ENCODE measurements at places on chromosomes 12 and 14.
A peak's percentile ranks its signal among the peaks of the same experiment; 100 is the strongest.

GRCh38 chr12:53235742-53236442 lies 3.9 kb upstream of the RARG start:
- no peak for DNase-seq

GRCh38 chr14:79544698-79545070 lies 666.6 kb downstream of the DIO2 start:
- no peak for DNase-seq

DNA sequence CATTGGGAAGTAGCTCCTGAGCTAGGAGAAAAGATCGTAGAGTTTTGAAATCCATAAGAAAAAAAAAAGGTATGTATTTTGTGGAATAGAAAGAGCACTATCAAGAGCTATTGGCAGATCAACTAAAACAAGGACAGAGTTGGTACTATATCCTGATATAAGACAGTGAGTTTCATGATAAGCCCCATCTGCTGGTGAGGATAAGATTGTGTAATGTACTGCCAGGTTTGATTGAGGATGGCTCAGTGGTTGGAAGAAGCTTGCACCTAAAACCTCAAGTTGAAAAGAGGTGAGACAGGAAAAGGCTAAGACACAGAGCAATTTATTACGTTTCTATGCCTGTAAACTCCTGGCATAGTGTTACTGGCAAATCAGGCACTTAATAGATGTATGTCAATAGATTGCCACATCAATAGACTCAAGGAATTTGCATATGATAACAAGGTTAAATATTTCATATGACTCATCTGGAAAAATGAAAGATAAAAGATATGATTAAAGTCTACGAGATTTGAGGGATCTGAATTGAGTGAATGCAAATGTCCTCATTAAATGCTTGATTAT lies 525.6 kb downstream of the FLRT2 start:
- DNase-seq = no peak

DNA sequence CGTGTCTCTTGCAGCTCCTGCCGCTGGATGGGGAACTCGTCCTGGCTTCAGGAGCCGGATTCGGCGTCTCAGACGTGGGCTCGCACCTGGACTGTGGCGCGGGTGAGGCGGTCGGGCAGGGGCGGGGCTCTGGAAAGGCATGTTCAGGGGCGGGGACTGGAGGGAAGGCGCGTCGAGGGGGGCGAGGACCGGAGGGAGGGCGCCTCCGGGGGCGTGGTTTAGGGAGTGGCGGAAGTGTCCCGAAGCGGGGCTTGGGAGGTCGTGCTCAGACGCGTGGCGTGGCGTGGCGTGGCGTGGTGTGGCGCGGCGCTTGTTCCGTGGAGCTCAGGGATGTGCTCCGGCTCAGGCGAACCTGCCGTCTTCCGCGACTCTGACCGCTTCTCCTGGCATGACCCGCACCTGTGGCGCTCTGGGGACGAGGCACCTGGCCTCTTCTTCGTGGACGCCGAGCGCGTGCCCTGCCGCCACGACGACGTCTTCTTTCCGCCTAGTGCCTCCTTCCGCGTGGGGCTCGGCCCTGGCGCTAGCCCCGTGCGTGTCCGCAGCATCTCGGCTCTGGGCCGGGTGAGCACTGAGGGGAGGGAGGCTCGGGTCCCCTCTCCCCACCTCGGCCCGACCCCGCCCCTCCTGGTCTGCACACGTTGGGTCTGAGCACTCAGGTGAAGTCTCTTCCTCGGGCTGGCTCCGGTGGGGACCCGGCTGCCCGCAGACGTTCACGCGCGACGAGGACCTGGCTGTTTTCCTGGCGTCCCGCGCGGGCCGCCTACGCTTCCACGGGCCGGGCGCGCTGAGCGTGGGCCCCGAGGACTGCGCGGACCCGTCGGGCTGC lies 6.2 kb downstream of the AMN start:
- DNase-seq = peak; percentile 52

- no peak for DNase-seq
These were observed 6.1 kb downstream of the SDR39U1 start for GRCh38 chr14:24436355-24437019.

DNA sequence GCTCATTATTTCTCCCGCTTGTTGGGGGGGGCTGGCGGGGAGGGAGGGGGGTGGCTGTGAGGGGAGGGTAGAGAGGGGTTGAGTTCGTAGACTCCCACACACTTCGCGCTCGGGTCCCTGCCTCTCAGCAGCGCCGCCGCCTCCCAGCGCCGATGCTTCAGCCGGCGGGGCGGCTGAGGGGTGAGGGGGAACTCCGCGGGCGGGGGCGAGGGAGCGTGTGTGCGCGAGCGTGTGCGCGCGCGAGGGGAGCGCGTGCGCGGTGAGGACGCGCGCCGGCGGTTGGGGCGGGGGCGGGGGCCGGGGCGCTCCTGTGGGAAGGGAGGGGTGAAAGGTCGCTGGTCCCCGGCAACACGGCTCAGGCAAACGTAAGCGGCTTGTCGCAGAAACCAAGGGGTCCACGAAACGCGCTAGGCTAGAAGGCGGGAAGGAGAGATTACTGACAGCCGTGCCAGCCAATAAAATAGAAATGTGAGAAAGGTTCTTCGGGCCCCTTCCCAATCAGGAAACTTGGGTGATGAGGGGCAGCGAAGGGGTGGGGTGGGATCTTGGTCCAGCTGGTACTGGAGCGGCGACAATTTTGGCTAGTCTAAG lies 343 bp upstream of the NOVA1 start:
- no peak for DNase-seq

DNA sequence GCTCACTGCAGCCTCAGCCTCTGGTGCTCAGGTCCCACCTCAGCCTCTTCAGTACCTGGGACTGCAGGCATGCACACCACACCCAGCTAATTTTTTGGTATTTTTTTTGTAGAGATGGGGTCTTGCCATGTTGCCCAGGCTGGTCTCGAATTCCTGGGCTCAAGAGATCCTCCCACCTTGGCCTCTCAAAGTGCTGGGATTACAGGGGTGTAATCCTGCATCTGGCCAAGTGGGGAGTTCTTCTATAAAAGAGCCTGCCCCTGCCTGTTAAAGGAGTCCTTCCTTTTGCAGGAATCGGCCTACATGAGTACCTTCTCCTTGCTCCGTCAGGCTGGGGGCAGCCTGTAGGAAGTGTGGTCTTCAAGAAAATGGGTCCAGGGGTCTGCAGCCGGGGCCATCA lies 54.1 kb upstream of the RASSF3 start:
- DNase-seq = no peak

GRCh38 chr14:21852775-21853174 lies 179.2 kb upstream of the OR4E1 start:
- DNase-seq = no peak

DNA sequence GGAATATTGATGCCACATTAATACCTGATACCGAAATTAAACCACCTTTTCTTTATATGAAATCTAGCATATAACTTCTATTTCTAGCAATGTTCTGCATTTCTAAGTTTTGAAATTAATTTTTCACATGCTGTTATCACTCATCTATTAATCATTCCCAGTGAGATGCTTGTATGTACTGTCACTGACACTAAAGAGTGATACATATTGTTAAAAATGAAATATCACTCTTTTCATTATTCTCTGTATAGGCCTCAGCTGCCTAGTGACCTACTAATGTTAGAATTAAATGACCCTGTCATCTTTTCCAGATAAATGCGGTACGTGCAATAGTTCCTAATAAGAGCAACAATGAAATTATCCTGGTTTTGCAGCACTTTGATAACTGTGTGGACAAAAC lies 49.7 kb upstream of the KCNH3 start:
- DNase-seq = no peak

DNA sequence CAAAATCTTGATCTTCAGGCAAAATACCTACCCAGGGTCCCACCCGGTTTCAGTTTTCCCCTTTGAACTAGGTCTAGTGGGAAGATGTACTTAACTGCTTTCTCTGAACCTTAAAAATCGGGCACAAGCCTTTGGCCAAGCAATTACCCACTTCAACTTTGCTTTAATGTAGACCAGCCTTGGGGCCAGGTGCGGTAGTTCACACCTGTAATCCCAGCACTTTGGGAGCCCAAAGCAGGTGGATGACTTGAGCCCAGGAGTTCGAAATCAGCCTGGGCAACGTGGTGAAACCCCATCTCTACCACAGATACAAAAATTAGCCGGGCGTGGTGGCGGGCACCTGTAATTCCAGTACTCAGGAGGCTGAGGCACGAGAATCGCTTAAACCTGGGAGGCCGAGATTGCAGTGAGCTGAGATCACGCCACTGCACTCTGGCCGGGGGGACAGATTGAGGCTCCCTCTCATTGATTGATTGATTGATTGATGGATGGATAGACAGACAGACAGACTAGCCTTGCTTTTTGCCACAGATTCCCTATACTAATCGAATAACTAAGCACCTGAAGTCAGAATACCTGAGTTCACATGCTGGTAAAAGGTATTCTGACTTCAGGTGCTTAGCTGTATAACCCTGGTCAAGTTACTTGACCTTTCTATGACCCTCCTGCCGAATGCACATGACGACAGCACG lies 1.9 kb downstream of the CLIP1 start:
- DNase-seq = no peak

DNA sequence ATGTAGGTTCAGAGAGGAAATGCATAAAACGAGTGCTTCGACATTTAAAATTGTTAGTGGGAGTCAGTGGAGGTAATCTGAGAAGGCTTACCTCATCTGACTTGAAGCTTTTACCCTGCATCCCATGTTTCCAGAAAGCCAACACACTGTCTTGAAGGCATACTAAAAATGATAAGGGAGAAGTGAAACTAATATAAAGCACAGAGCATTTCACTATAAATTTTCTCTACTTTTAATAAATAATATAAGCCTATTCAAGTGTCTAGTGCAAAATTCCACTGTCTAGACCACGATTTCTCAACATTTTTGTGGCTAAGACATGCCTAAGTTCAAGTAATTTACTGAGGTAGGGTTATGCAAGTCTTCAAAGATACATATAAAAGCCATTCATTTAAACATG lies 29.1 kb upstream of the CDKL1 start:
- no peak for DNase-seq

- DNase-seq = no peak
These were observed 33.7 kb upstream of the GNPNAT1 start for GRCh38 chr14:52825085-52825484.

- DNase-seq = no peak
These were observed 56.1 kb downstream of the TMEM117 start for GRCh38 chr12:43891856-43892574.

DNA sequence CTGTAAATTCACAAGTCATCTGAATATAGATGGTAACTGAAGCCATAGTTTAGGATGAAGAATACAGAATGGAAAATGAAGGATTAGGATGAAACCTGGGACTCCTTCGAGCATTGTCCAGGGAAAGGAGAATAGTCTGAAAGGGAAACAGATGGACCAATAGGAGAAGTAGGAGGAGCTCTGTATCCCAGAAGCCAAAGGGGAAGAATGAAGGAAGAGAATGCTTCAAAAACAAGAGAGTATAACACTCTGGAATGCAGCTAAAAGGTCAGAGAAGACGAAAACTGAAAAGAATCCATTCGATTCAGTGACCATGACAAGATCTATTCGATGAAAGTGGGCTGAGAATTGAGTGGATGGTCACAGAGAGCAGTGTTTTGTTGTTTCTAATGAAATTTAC lies 1.0 kb downstream of the GMFB start:
- DNase-seq = no peak

- no peak for DNase-seq
These were observed 120.7 kb downstream of the ADGRD1 start for GRCh38 chr12:131074221-131075083.

GRCh38 chr14:76326918-76327689 lies 48.8 kb upstream of the ESRRB start:
- no peak for DNase-seq

- DNase-seq = no peak
These were observed 42.1 kb downstream of the KCNMB4 start for GRCh38 chr12:70408004-70408790.

DNA sequence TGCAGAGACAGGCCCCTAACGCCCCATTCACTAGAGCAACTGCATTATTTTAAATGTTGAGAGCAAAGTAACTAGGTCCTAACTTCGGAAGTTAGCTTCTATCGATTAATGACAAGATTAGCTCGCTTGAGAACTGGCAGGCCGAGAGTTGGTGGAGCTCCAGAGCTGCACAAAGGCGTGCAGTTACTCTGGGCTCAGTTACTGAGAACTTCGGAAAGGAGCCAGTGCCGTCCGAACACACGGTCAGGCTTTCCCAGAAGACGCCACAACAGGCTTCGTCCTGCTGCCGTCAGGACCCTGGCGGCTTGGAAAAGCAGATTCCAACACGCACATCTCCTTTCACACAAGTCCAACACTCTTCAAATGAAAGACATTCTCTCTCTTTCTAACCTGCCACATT lies 45.4 kb upstream of the TESC start:
- DNase-seq = no peak

- no peak for DNase-seq
These were observed 136.4 kb downstream of the CEP128 start for GRCh38 chr14:80805136-80805535.

DNA sequence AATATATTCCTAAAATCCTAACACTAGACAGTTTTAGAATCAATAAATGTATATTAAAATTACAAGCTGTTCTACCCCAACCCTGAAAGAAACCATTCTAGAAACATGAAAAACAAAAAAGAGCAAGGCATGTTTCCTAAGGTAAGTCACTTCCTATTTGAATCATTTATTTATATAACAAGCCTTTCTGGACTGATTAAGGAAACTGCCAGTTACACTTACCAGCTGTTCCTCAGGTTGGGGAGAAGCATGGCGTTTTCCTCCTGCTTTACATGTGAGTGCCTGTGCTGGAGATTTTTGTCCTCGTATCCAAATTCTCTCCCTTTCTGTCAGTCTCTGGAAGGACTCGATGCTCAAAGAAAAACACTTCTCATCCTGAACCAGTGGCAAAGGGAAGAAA lies 183.3 kb downstream of the EFCAB11 start:
- DNase-seq = no peak

DNA sequence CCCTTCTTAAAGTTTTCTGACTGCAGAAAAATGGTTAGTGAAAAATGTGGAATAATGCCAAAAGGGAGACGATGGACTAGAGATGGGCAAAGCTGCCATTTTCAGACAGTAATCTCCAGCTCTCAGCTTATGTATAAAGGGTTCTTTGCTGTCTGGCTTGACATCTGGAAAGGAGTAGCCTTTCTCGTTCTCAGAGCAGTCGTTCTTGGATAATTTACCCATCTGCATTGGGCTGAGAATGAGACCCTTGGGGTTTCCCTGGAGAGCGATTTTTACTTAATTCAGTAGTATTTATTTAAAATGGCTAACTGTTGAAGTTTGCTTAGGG lies 1.2 kb downstream of the NUDT4 start:
- DNase-seq = no peak

- no peak for DNase-seq
These were observed 108.3 kb downstream of the SEC23A start for GRCh38 chr14:38994731-38995130.

- DNase-seq = no peak
These were observed 87.0 kb downstream of the DNAI7 start for GRCh38 chr12:25107920-25108319.

GRCh38 chr12:56718636-56719035 lies 6.5 kb downstream of the NACA start:
- DNase-seq = no peak

DNA sequence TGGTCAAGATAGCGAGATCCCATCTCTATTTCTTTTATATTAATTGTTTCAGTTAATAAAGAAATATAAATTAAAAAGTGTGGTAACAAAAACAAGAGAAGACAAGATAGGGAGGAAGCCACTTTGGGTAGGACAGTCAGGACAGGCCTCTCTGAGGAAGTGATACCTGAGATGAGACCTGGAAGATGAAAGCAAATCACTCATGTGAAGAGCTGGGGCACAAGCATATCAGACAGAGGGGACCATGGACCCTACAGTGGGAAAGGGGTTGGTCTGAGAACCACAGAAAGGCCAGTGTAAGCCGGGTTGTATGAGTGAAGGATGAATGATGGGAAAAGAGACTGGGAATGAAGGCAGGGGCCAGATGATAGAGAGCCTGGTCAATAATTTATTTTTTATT lies 1.8 kb upstream of the MED6 start:
- no peak for DNase-seq

- no peak for DNase-seq
These were observed 569 bp upstream of the RGS6 start for GRCh38 chr14:71931492-71932228.

Measured in stimulated activated CD8-positive, alpha-beta memory T cell treated with anti-CD3 and anti-CD28 coated beads, Interleukin-15, amount 100 ng/mL, for 48 hours (primary cell).